Fibroblast of villous mesenchyme (primary cell): ENCODE measurements at places on chromosomes 2 and 18. TPM values are rescaled to one million over a fixed set of nuclear protein-coding genes. Genes with fewer than 3 reads are reported as not detected.

CHN1 gene
- total RNA-seq, result 45.3 and 64.1 TPM in 2 replicates

FECH gene
- 27.1 and 31.1 TPM in 2 replicates for total RNA-seq

IL37 gene
- total RNA-seq, result 0.32 TPM in 1 of 2 replicates, not detected in the other

ERFE gene
- 0.86 and 2.9 TPM in 2 replicates for total RNA-seq

COL3A1 gene
- total RNA-seq, result 3,024 and 3,294 TPM in 2 replicates

ZNF396 gene
- total RNA-seq, result 0.64 and 1.3 TPM in 2 replicates

CHST10 gene
- total RNA-seq, result 8.6 and 12.2 TPM in 2 replicates

SLC19A3 gene
- total RNA-seq, result under 0.01 and 0.32 TPM in 2 replicates

ABCB11 gene
- under 0.01 TPM in 1 of 2 replicates, not detected in the other for total RNA-seq

SLC39A10 gene
- 36.1 and 73.8 TPM in 2 replicates for total RNA-seq

- DNase-seq, result no peak
These were observed 942.5 kb upstream of the SLC39A10 start for GRCh38 chr2:194714541-194714940.

GRCh38 chr2:143901185-143901842 lies 618.6 kb downstream of the ZEB2 start:
- DNase-seq, result peak; percentile 68

DNA sequence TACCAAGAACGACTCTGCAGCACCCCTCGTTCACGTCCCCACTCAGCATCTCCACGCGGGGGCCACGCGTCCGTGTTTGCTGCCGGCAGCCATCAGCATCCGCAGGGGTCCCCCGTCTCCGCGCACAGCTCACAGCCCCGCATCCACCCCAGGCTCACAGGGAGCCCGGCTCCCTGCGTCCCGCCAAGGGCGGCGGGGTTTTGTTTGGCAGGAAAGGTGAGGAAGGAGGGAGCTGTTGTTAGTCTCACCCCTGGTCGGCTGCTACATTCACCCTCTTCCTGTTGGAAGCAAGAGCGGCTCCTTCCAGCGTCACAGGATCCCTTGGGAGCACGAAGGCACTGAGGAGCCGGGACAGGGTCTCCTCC lies 131.0 kb upstream of the CTDP1 start:
- DNase-seq, result no peak

DNA sequence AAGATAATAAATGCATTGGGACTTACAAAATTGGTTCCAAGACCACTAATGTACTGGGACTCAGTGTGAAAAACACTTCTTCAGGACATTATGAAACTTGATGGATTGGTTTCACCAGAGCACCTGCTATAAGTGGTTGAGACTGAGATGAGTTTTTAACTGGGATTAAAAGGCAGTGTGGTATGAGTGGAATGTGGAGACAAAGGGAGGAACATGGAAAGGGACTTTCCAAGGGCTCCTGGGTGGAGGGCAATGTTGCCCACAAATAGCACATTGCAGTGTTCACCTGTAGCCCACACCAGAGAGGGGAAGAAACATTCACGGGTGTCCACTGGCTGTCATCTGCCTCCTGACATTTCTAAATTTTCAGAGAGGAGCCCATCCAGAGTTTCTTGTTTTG lies 253.3 kb upstream of the TANK start:
- no peak for DNase-seq

DNA sequence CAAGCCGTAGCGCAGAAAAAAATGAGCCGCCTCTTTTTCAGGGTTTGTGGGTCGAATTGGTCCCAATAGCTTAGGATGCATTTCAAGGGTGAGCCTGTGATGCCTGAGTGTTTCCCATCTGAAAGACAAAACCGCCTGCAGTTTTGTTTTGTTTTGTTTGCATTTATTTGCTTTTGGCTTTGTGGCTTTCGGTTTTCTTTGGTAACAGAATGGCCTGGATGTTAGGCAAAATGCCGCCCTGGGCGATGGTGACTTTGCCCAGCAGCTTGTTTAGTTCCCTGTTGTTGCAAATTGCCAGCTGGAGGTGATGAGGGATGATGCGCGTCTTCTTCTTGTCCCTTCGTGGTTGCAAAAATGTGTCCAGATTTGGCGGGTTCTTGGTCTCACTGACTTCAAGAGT lies 109.4 kb downstream of the LTBP1 start:
- no peak for DNase-seq

- peak; percentile 1 for DNase-seq
These were observed 580.0 kb downstream of the RNF144A start for GRCh38 chr2:7497178-7497577.

DNA sequence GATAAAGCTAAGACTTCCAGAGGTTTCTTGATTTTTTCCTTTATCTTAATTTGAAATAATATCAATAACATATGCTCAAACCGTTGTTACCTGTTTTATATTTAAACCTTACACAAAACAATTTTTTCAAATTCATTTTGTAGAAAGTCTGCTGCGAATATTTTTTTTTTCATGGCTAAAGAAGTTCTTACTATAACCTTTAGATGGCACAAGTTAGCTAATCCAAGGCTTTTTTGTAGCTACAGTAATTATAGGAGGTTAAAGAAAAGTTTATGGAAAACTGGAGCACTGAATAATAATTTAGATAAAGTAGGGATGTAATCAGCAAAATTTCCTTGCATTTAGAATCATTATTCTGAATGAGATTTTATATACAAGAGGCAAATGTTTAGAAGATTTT lies 78.0 kb upstream of the PNPT1 start:
- DNase-seq, result peak; percentile 63

- DNase-seq, result peak; percentile 61
These were observed 13.1 kb downstream of the PPP3R1 start for GRCh38 chr2:68238955-68239822.

DNA sequence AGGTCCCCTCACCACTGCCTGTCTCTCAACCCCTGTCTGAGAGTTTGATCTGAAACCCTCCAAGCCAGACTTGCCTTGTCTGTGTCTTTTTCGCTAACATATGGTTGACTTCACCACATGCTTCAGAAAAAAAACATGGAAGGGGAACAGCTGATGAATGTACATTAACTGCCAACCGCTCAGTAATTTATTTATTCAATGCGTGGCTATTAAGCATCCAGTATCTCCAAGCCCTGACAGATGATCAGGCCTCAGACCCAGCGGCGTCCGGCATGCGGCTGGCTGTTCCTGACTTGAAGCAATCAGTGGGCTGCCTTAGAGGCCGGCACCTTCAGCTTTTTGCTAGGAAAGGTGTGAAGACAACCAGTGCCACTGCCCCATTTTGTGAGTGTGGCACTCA lies 62.3 kb downstream of the NGEF start:
- DNase-seq, result no peak

GRCh38 chr2:84395820-84396219 lies 63.3 kb downstream of the SUCLG1 start:
- DNase-seq, result no peak

DNA sequence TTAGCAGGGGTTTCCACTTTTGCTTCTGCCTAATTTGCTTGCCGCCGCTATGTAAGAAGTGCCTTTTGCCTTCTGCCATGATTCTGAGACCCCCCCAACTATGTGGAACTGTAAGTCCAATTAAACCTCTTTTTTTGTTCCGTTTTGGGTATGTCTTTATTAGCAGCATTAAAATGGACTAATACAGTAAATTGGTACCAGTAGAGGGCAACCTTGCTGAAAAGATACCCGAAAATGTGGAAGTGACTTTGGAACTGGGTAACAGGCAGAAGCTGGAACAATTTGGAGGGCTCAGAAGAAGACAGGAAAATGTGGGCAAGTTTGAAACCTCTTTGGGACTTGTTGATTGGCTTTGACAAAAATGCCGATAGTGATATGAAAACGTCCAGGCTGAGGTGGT lies 216.1 kb upstream of the FSIP2 start:
- DNase-seq, result no peak

- DNase-seq, result peak; percentile 74
These were observed 106.4 kb upstream of the NCKAP5 start for GRCh38 chr2:133674433-133675331.

DNA sequence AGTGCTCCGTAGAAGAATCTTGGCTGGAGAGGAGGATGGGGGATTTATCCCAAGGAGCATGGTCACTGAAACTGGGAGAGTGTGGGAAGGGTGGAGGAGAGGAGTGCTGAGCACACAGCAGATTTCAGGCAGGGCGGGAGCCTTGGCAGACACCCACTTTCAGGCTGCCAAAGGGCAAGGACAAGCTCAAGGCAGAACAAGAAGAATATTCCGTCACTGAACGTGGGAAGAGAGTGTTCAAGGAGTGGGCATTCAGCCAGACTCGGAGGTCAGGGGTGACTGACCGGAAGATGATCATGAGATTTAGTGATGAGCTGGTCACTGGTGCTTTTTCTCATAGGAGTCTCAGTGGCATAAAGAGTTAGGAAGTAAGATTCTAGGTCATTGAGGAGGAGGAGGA lies 136.2 kb upstream of the RASGRP3 start:
- DNase-seq, result peak; percentile 72

DNA sequence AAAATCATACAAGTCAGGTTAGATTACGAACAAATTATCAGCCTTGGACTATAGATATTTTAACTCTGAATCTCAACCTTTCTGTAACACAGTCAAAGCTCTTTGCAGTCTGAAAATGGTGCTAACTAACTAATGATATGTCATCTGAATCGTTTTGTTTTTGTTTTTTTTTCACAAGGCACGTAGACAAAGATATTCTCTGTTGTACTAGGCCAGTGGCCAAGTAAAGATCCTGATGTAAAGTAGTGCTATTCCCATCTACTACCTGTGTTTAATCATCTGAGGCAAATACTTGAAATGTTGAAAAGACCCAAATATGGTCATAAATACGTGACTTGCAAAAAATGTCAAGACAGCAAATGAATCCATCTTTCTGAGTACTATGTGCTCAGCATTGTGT lies 65.7 kb downstream of the REL start:
- DNase-seq, result no peak

GRCh38 chr2:120486946-120487345 lies 141.0 kb downstream of the INHBB start:
- no peak for DNase-seq

GRCh38 chr2:174335254-174335987 lies 667 bp downstream of the SP9 start:
- no peak for DNase-seq

DNA sequence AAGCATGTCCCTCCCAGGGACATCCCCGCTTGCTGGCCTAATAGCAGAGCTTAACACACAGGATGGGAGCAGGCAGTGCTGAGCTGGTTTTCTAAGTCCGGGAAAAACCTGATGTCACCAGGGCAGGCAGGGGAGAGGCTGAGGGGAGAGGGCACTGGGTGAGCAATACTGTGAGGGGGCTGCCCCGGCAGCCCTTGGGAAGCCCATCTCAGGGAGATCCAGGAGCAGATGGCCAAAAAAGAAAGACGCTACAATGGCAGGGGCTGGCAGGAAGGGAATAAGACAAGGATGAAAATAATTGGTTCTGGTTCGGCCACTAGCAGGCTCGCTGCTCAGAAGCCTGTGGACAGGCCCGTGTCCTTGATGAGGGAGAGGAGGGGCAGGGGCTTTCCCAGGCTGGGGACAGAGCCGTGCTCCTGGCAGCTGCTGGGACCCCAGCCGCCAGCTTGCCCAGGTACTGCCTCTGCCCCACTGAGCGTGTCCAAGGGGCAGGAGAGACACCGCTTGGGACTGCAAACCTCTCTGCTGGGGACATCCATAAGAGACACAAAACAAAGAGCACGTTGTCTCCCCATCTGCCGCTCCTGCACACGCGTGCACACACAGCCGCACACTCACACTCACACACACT lies 30.2 kb downstream of the SMAD7 start:
- no peak for DNase-seq

DNA sequence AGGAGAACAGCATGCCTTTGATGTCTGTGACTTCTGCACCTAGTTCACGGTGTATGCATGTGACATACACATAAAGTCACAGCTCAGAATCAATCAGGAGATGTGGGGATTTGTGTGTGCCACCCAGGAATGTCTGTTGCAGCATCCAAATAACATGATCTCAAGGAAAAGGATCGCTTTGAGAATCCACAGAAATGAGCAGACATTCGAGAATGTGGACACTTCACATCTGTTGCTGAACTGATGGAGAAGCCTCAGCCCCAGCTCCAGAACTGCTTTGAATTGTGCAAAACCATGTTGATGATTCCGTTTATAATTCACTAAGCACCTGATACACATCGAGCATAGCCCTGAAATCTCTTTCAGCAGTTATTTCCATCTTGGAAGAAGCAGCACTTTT lies 208.6 kb downstream of the CMPK2 start:
- no peak for DNase-seq

DNA sequence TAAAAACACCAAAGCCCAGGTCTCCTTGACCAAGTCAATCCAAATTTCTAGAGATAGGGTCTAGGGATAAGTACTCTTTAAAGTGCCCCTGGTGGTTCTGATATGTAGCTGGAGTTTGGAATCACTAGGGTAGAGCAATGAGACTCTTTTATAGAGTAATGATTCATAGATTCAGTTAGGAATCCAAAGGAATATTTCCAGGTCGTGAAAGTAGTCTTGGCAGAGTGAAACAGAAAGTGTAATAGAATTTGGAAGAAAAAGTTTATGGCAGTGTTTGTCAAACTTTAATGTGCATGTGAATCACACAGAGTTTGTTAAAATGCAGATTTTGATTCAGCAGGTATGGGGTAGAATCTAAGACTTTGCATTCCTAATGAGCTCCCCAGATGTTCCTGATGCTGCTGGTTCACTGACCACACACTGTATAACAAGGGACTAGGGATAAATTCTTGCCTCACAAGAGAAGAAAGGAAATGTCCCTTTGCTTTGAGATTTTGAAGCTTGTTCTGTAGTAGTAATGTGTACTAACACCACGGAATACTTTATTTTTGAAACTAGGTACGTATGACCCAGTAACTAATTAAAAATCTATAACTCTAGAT lies 1.8 kb downstream of the UPP2 start:
- DNase-seq, result no peak

DNA sequence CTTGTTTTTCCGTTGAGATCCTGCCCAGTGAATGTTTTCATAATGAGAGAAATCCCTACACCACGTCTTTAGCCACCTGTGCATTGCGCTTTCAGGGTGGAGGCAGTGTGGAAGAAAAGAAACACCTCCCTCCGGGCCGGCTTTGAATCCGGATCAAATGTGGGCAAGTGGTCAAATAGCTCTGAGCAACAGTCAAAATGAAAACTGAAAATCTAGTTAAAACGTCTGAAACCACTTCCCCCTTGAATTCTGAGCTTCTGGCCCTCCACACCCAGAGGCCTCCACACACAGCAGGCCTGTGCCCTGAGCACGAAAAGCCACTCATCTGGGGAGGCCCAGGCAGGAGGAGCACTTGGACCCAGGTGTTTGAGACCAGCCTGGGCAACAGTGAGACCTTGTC lies 263.6 kb upstream of the SALL3 start:
- DNase-seq, result no peak

- peak; percentile 70 for DNase-seq
These were observed 284.6 kb upstream of the CCDC68 start for GRCh38 chr18:55243857-55244256.
